Activated CD4-positive, alpha-beta T cell treated with anti-CD3 and anti-CD28 coated beads, Interleukin-2, amount 10 ng/mL, durations not matched to agents 24 days and 14 days (primary cell): ENCODE measurements at places on chromosomes 7 and 10. TPM values are rescaled to one million over a fixed set of nuclear protein-coding genes. Genes with fewer than 3 reads are reported as not detected.

DNA sequence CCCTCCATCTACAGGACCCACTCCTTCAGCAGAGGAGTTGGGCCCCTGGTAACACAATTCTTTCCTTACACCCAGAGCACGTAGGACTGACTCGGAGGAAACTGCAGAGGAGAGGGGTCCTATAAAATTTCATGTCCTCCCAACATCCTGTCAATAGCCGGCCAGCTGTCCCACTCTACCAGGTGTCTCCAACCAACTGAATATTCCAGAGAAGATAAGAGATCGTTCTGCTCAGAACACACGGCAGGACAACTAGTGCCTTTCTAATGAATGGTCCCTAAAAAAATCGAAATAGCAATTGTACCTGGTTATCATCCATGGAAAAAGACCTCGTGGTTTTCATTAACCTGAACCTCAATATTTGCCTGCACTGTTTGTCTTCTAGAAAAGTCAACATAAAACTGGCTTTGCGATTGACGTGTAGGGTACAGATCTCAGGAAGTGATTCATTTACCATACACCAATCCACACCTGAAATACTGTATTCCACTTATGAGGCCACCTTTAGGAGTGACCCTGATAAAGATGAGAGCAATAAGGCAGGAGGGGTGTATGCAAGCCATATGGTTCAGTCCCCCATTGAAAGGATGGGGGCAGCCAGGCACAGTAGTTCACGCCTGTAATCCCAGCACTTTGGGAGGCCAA lies 111.7 kb downstream of the PARP12 start:
- H3K36me3 ChIP-seq: peaks cover 5% of the 10 kb centered on the region
- no peak for DNase-seq
- no peak overlapping the region for H3K27ac ChIP-seq
- no peaks in the 10 kb centered on the region for H3K4me1 ChIP-seq

- H3K27ac ChIP-seq: no peak overlapping the region
- no peaks in the 10 kb centered on the region for H3K36me3 ChIP-seq
- H3K4me1 ChIP-seq: no peaks in the 10 kb centered on the region
- no peak overlapping the region for H3K4me3 ChIP-seq
- peak; percentile 48 for DNase-seq
Observed at GRCh38 chr10:23291551-23292334, 52.9 kb downstream of the C10orf67 start.

Gene SPAM1
- total RNA-seq: not detected in 2 replicates

DNA sequence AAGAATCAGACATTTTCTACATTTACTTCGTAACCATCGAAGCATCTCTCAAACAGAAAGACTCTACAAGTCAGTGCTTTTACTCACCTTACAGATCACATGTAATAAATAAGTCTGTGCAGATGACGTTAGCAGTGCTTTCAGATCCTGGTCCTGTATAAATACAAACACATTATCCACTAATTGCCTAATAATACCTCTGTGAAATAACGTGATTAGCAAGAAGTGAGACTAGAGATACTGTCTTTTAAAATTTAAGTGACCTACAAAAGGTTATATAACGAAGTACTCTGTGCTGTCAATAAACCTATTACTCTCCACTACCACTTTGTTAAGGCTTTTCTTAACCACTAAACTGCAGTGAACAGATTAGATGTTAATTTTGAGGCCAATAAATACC lies 246.9 kb downstream of the NSUN6 start:
- no peaks in the 10 kb centered on the region for H3K36me3 ChIP-seq
- peaks cover 8% of the 10 kb centered on the region for H3K4me1 ChIP-seq
- peaks cover 18% of the 10 kb centered on the region for H3K27me3 ChIP-seq
- no peak overlapping the region for H3K4me3 ChIP-seq
- no peak for DNase-seq

DNA sequence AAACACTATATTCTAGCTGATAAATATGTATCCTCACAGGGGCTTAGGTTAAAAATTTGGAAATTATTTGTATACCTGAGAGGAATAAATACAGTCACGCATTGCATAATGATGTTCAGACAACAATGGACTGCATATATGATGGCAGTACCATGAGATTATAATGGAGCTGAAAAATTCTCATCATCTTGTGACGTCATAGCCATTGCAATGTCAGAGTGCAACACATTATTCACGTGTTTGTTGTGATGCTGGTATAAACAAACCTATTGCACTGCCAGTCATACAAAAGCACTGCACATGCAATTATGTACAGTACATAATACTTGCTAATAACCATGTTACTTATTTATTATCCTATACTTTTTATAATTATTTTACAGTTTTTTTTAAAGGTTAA lies 31.4 kb downstream of the STEAP1B start:
- H3K27me3 ChIP-seq: peaks cover 10% of the 10 kb centered on the region
- no peak overlapping the region for H3K27ac ChIP-seq
- no peak overlapping the region for H3K4me3 ChIP-seq
- DNase-seq: no peak
- no peaks in the 10 kb centered on the region for H3K36me3 ChIP-seq
- no peaks in the 10 kb centered on the region for H3K4me1 ChIP-seq
